COR-L47 (cell line): ENCODE measurements at places on chromosomes 3 and 15.

- no peak for DNase-seq
Observed at GRCh38 chr15:80669663-80670273, 25.3 kb upstream of the ABHD17C start.

GRCh38 chr3:106759731-106760130 is 617.5 kb upstream of the CCDC54 start:
- DNase-seq = no peak

DNA sequence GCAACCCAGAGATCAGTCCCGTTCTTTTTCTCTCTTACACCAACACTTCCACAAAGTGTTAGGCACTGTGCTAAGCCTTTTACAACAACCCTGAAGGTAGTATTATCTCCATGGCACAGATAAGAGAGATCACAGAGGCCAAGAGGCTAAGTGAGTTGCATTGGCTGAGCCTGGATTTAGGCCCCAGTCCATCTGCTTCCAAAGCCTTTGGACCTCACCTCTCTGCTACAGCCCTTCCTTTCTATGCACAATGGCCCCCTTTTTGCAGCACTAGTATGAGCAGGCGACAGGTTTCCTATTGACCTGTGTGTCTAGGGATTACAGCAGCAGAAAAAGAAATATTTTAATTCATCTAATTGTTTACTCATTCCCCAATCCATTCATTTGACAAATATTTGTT is 76.2 kb downstream of the CRYGS start:
- no peak for DNase-seq

DNA sequence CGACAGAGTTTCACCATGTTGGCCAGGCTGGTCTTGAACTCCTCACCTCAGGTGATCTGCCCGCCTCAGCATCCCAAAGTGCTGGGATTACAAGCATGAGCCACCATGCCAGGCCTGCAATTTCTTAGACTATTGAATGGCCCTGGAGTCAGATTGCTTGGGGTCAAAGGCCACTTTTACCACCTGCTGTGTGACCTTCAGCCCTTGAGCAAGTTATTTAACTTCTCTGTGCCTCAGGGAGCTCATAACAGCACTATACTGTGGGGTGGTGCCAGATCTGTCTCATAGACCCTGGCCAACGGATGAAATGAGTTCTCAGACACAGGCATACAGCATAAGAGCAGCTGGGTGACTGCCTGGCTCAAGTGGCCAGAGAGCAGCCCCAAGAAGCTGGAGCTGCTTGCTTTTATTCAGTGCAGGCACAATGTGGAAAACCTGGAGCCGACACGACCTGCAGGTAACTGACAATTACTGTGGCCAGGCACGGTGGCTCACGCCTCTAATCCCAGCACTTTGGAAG is 44.9 kb upstream of the FURIN start:
- DNase-seq = no peak

DNA sequence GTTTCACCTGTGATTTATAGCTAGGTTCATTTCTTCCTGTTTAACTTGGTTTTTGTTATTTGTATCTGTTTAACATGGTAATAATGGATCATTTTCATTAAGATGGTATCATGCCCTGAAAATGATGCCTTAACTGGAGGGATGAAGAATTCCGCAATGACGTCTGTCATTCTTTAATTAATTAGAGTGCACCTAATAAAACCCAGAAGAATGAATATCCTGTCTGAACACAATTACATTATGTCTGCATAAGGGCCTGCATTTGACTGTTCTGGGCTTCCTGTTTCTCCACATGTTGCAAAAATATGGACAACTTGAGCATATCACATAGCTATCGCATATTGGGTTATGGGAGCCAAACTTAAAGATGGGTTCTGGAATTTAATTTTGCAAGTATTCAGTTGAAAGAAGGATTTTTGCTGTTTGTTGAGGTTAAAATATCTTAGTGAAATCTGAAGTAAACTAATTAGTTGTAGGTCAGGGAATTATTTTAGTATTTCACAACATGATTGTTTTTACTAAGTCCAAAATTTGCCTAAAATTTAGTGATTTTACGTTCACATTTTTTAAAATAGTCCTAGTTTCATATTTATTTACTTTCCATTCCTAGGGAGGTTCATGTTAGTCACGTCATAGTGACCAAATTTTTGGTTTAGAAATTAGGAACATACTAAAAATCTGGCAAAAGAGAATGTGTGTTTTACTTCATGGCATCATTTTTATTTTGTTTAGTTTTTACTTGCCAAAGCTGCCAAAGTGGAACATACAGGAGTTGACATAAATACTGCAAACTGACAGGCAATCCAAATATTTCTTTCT is 321.0 kb upstream of the TGFBR2 start:
- DNase-seq = no peak

DNA sequence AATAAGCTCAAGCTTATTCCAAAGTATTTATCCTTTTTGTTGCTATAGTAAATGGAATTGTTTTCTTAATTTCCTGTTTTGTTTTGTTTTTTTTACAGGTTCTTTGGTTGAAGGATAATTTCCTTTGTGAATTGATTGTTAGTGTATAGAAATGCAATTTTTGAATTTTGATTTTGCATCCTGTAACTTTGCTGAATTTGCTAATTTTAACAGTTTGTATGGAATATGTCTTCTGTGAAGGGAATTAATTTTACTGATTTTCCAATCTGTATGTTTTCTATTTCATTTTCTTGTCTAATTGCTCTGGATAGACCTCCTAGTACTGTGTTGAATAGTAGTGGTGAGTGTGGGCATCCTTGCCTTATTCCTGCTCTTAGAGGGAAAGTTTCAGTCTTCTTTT is 28.3 kb downstream of the PFN2 start:
- DNase-seq = no peak
